ENCODE measurements at places on chromosomes 2 and 18.

DNA sequence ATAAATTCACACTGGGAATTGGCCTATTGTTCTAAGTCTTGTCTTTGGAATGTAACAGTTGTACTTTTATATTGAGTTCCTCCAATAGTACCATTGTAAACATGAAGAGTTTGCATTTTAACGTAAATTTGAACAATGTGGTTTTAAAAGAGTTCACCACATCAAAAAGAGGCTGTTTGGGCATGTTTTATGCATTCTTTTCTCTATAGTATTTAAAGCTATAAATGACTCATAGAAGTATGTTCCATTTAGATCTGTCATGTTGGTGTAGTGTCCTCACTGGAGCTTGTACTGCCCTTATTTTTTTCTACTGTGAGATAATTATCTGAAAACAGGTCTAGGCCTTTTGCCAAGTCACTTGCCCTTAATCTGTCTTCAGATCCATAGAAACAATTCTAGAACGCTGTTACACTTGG lies 141.9 kb downstream of the RHBDD1 start:
- no peak for DNase-seq

DNA sequence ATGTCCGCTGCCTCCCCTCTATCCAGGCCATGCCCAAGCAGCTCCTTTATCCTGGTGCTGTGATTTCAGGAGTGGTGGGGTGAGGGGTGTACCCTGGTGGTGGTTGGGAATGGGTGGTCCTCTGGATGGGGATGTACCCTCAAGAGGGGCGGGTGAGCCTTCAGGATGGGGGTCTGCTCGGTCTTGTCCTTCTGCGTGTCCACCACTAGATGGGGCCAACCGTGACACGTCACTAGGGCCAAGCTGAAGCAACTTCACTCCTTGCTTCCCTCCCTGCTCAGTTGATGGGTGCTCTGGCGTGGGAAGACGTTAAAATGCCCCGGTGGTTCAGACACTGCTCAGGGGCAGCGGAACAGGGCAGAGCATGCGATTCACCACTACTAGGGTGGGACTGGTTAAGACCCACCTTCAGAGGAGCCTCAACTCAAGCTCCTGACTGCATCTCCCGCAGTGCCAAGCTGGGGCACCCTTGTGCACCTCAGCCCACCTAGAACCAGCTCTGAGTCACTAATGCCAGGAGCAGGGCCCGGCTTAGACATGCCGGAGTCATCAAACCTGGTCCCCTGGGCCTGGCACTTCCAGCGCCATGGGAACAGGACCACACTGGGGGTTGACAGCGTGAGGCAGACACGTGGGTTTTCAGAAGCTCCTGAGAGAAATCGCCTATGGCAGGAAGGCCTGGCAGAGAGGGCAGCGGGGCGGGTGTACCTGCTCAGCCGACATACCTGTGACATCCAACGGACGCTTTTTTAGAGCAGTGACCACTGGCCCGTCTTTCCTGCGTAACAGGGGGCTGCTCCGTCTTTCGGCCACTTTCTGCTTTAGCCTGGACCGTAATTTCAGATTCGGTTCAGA lies 256.7 kb downstream of the HDAC4 start:
- DNase-seq, result peak; percentile 38

DNA sequence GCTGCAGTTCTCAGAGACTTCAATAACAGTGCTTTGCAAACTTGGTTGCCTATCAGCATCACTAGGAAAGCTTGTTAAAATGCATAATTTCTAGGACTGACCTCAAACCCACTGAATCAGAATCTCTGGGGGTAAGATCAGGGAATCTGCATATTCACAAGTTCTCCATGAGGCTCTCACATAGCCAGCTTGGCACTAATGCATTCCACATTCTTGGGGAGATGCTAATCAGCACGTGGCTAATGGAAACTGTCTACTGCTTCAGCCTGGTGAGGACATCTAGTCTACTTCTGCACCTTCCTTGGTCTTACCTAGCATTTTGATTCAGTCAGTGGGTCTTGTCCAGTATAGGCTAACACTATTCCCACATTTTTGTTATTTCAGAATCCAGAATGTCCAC lies 56.3 kb downstream of the RBKS start:
- no peak for DNase-seq

DNA sequence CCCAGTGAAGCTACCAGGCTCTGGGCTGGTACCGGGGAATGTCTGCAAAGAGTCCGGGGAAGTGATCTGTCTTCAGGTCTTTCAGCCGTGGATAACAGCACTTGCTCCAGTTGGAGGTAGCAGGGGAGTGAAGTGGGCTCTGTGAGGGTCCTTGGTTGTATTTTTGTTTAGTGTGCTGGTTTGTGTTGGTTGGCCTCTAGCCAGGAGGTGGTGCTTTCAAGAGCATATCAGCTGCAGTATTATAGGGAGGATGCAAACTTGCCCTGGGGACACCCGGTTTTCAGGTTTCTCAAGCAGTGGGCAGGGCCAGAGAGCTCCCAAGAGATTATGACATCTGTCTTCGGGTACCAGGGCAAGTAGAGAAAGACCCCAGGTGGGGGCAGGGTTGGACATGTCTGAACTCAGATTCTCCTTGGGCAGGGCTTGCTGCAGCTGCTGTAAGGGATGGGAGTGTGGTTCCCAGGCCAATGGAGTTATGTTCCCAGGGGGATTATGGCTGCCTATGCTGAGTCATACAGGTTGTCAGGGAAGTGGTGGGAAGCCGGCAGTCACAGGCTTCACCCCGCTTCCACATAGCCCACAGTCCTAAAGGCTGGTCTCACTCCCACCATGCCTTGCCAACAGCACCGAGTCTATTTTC lies 34.4 kb downstream of the ACAA2 start:
- no peak for DNase-seq

DNA sequence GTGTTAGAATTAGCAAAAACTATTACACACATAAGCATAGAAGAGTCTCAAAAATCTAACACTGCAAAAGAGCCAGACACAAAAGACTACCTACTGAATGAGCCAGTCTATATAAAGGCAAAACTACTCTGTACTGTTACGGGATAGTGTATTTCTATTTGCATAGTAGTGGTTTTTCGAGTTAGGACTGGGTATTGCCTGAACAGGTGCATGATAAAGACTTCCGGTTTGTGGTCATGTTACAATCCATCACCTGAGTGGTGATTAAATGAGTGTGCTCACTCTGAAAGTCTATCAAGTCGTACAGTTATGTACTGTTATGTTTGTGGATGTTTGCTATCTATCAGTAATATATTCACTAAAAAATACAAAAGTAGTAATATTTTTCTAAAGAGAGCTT lies 523.3 kb upstream of the SYT4 start:
- no peak for DNase-seq

GRCh38 chr2:56184500-56185011 lies 766 bp downstream of the CCDC85A start:
- DNase-seq, result peak; percentile 14

- no peak for DNase-seq
Measured at GRCh38 chr2:179857236-179857635, 4.2 kb downstream of the ZNF385B start.

DNA sequence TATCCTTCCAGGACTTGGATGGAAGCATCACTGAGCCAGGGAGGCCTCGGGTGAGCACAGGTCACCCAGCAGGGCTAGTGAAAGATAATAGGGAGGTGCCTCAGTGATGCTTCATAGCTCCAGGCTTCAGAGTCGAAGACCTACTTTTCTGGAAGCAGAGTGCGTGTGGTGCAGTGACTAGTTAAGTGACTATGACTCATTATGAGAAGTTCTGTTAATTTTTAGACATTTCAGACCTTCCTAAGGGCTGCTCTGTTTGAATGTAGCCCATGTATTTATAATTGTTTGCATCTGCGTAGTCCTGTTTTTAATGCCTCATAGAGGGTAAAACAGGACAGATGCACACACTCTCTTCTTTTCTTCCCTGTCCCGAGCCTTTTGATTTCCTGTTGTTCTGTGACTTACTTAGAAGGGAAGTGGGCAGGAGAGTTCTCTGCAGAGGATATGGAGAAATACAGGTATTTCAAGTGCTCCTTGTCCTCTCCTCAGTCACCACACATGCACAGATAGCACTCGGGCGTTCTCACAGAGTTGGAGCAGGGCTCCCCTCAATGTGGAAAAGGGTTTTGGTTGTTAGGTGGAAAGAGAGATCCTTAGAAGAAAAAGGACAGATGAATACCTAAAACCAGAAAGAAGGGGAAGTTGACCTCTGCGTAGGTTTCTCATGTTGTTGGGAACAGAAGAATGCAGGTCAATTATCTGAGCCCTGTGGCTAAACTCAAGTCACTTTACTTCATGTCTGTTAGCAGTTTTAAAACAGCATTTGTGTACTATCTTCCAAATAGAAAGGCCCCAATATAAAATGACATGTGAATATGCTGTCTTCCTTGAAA lies 34.7 kb downstream of the RALB start:
- no peak for DNase-seq

DNA sequence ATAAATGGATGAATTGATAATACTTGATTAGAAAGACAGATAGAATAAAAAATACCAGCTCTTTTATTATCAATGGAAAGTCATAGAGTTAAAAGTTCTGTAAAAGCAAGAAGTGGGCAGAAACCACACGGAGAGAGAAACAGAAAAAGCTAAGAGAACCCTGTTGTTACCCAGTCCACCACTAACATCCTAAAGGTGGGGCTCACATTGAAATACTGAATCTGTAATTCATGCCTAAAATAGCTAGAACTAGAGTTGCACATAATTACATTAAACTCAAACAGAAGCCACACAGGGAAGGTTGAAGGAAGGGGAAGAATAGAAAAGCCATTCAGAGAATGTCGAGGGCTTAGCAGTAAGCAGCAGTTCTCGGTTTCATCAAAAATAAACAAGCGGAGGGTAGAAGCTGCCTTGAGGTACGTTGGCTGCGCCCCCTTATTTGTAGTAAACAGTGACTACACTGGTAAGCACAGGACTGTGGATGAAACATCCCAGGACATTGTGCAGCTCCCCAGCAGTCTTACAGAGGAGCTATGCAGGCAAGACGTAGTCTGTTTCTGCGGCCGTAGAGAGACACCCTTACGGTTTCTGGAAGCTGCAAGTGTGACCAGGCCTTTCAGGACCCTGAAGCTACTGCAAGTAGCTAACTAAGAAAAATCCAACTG lies 1247.0 kb upstream of the GYPC start:
- no peak for DNase-seq

DNA sequence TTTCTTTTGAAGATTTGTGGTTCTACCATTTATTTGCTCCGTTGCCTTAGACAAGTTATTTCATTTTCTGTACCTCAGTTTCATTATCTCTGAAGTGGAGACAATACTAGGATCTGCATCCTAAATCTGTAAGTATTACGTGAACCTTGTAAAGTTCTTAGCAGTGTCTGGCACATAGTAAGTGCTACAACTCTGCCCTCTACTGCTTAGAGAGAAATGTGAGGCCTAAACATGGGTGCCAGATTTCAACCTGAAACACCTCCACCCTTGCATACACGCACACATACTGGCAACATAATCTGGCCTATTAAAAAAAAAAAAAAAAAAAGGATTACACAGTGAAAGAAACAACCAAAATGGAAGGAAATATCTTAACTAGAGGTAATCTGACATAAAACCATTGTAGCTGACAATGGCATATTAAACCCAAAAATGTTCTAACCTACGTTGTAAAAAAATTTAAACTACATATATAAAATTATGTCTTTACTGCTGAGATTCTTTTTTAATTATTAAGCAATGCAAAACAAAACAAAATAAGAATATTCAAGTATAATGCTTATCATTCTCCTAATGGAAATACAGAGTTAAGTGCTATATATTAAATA lies 132.6 kb downstream of the MAP2 start:
- no peak for DNase-seq

- no peak for DNase-seq
Measured at GRCh38 chr2:154699575-154699930, 1.1 kb downstream of the KCNJ3 start.

- DNase-seq, result no peak
Measured at GRCh38 chr2:25651066-25651465, 22.3 kb downstream of the DTNB start.

DNA sequence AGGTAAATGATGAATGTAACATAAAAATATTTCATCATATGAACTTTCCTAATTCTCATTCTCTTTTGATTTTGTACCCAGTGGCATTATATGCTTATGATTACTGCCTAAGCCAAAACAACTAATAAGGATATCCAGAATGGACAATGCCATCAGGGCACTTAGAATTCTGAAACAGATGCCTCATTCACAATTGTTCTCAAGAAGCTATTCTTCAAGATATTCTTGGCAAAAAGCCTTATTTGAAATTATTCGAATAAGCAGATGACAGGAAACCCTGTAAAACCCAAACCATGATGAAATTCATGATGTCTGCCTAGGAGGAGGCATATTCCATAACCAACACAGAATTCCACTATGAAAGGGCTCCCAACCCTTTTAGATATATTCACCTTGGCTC lies 353.2 kb upstream of the TRIB2 start:
- DNase-seq, result no peak

- no peak for DNase-seq
Measured at GRCh38 chr18:3216987-3217386, 2.8 kb downstream of the MYOM1 start.

GRCh38 chr2:143477714-143478443 lies 348.7 kb downstream of the ARHGAP15 start:
- DNase-seq, result no peak

DNA sequence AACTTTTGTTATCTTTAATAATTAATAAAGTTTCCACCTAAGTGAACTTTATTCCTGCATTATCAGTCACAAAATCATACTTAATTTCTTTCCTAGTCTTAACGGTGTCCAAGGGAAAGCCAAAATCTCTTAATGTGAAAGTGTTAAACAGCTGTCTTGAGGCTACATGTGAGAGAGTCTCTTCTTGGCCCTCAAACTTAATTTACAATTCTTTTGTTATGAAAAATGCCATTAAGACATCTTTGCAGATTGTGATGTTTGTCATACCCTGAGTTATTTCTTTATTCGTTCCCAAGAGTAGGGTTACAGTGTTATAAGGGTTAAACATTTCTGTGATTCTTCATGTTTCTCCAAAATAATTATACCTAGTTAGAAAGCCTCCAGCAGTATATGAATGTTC lies 64.6 kb downstream of the ANKRD12 start:
- no peak for DNase-seq
